ENCODE measurements at places on chromosomes 6 and 20. TPM values are rescaled to one million over a fixed set of nuclear protein-coding genes. Genes with fewer than 3 reads are reported as not detected.

Gene CLDN20
- total RNA-seq = not detected

Gene TUBB2B
- total RNA-seq = 0.59 TPM

Gene WFDC5
- 1.6 TPM for total RNA-seq

Gene PAK1IP1
- 9.5 TPM for total RNA-seq

Gene MAD2L1BP
- total RNA-seq = 19.2 TPM

Gene HLA-C
- 1,186 TPM for total RNA-seq

- no peak for DNase-seq
These were observed 216.1 kb upstream of the QKI start for GRCh38 chr6:163198396-163198795.

- no peak for DNase-seq
These were observed 157.1 kb downstream of the AKAP7 start for GRCh38 chr6:131292145-131292938.

GRCh38 chr6:142235272-142235671 lies 66.5 kb upstream of the ADGRG6 start:
- no peak for DNase-seq

- no peak for DNase-seq
These were observed 303.1 kb downstream of the HAO1 start for GRCh38 chr20:7637184-7637583.

GRCh38 chr6:64090352-64090751 lies 454.8 kb downstream of the PHF3 start:
- no peak for DNase-seq

DNA sequence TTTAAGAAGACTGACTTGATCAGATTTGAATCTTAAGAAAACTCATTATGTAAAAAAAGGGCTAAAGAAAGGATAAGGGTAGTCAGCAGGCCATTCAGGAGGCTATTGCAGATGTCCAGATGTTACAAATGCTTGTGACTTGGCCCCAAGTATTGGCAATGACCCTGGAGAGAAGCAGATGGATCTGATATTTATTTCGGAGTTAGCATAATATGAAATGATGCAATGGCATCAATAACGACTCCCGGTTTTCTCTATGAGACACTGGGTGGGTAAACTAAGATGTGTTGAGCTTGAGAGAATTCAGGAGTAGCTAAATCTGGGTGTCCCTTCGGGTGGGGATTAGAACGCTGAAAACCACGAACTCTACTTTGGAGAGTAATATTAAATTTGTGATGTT lies 149.7 kb downstream of the LAMA2 start:
- no peak for DNase-seq

DNA sequence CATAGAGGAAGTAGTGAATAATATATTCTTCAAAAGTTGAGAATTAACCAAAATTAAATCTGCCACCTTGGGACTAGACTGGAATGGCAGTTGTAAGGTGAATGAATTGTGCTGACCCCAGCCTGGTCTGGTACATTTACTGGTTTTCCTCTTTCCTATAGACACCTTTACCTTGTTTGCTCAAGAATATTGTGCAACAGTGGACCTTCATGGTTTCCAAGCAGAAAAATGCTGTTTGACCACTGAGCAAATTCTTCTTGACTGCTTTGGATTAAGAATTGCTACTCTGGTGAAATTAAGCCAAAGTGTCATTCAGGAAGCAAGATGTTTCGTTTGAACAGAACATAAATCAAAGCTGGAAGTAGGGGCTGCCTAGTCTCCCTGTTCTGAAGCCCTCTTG lies 156.6 kb upstream of the TAB2 start:
- DNase-seq = no peak

DNA sequence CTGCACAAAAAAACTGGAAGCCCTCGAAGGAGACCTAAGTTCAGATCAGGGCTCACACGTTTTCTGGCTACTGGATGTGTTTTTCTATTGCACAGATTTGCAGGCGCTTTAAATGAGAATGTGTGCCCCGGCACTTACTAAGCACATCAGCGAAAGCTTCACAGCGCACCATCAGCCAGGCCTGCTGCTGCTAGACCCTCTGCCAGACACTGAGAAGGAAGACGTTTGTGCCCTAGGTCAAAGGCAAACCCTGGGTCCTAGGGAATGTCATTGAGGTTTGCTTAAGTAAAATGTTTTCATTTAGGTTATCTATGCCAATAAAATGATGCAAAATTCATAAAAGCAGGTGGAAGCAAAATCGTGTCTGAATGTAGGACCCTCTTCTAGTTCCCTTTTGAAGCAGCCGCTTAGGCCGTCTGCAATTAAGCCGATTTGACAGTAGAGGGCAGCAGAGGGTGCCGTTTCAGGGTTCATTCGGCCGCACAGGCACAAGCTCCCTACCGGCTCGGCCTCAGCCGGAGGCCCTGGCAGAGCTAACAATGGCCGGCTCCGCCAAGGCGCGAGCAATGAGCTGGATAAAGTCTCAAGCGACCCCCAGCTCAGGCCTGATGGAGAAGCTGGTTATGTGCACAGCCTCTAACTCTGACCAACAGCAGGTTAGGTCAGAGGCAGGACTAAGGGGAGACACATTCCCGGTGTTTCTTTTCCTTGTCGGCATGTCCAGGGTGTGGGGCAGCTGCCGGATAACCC lies 107.2 kb upstream of the FOXA2 start:
- peak; percentile 82 for DNase-seq

- no peak for DNase-seq
These were observed 15.3 kb downstream of the IPCEF1 start for GRCh38 chr6:154341336-154341735.

DNA sequence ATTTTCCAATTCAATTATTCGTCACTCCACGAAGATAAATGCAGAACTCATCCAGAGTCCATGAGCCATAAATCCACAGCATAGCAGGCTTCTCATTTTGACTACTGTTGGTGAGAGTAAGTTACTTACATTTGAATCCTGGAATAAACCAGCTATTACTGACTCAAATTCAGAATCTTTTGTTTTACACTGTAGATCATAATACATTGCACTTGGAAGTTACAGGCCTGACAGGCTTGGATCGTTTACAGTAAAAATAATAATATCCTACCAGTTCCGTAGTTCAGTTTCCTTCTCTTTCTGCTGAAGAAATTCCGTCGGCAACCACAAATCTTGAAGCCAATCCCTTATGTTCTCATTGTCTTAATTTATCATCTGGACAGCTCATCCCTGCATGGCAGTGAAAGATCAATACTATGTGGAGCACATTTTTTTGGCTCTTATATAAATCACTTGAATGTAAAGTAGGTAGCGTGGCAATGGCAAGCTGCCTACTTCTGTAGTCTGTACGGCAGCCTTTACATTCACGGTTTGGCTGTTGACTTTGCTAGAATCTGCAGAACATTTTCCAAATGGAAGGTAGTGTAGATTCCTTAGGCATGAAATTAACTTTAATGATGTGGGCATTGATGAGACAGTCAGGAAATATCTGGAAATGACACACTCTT lies 142.9 kb downstream of the WDR27 start:
- no peak for DNase-seq

DNA sequence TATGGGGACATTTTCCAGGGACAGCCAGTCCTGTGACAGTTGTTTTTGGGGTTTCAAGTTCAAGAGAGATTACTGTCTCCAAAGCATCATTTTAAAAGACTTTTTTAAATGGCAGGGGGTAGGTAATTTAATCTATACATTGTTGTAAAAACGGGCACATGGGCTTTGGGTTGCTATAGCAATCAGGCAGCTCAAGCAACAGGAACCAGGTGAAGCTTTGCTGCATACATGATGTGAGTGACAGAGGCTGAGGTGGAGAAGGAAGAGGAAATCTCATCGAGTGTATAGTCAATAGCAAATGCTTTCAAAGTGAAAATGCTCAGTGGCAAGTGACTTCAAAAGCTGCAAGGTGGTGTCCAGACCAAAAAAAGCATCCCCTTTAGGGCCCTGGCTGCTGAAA lies 277.4 kb upstream of the JAG1 start:
- no peak for DNase-seq

DNA sequence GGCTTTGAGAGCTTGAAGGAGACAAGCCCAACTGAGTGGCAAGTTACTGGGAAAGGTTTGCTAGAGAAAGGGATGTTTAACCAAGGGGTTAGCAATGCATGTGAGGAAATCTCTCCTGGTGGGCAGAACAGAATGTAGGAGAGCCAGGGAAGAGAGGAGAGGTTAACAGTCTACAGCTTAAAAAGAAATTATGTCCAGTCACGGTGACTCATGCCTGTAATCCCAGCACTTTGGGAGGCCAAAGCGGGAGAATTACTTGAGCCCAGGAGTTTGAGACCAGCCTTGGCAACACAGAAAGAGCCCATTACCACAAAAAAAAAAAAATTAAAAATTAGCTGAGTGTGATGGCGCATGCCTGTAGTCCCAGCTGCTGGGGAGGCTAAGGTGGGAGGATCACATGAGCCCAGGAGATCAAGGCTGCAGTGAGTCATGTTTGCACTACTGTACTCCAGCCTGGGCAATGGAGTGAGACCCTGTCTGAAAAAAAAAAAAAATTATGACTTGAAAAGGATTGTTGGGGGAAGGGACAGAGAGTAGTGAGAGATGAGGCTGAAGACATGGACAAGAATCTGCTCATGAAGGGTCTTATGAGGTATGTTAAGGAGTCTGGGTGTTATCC lies 264.9 kb downstream of the TBC1D7 start:
- DNase-seq = no peak
